NCI-H2107 (cell line): ENCODE measurements at places on chromosomes 3 and 15.
A peak's percentile ranks its signal among the peaks of the same experiment; 100 is the strongest.

GRCh38 chr3:30169487-30169886 is 436.9 kb upstream of the TGFBR2 start:
- no peak for DNase-seq

- DNase-seq = no peak
Observed at GRCh38 chr3:52291508-52292181, 4.0 kb downstream of the GLYCTK start.

- DNase-seq = no peak
Observed at GRCh38 chr3:124510290-124510689, 220.0 kb upstream of the UMPS start.

- DNase-seq = no peak
Observed at GRCh38 chr3:99783011-99783573, 34.6 kb upstream of the CMSS1 start.

GRCh38 chr15:58987036-58987435 is 427 bp upstream of the RNF111 start:
- DNase-seq = no peak

DNA sequence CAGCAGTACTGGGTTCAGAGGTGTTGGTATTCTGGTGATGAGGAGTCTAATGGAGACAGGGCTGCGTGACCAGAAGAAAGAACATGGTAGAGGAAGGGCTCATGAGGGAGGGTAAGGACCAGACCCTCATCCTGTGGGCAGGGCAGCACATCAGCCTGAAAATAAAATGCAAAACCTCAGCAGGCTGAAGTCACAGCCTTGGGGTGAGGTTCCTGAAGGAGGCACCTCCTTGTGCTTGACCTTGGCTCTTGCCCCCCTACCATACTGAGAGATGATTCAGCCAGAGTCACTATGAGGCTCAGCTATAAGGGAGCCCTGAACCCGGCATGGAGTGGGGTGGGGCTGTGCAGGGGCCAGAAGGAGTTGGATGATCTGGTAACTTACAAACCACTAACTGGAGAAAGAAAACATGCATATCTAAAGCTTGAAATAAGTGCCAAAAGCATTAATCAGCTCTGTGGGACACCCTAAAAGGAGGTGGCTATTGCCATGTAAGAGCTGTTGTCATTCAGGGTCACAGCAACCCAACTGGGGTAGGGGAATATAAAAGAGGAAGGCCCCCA is 60.2 kb downstream of the CORO2B start:
- no peak for DNase-seq

- peak; percentile 41 for DNase-seq
Observed at GRCh38 chr3:141796081-141796888, 33.1 kb downstream of the GRK7 start.

DNA sequence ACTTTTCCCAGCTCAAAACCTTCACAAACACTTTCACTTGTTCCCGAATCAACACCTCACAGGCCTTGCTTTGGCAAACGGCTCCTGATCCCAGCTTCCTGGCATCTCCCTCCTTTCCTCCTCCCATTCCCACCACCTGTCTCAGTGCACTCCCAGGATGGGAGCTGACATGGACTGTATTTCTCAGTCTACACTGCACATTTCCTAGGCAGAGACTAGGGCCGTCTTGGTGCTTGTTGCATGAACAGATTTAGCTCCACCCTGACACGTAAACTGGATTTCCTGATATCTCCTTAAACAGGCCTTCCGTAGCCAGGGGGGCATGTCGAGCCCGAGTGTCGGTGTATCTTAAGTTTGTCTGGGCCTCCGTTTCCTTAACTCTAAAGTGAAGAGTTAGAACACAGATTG is 790 bp upstream of the WHAMM start:
- DNase-seq = no peak

GRCh38 chr3:71563827-71564226 is 19.7 kb downstream of the FOXP1 start:
- DNase-seq = no peak

- no peak for DNase-seq
Observed at GRCh38 chr3:43870120-43870519, 179.4 kb downstream of the ABHD5 start.

DNA sequence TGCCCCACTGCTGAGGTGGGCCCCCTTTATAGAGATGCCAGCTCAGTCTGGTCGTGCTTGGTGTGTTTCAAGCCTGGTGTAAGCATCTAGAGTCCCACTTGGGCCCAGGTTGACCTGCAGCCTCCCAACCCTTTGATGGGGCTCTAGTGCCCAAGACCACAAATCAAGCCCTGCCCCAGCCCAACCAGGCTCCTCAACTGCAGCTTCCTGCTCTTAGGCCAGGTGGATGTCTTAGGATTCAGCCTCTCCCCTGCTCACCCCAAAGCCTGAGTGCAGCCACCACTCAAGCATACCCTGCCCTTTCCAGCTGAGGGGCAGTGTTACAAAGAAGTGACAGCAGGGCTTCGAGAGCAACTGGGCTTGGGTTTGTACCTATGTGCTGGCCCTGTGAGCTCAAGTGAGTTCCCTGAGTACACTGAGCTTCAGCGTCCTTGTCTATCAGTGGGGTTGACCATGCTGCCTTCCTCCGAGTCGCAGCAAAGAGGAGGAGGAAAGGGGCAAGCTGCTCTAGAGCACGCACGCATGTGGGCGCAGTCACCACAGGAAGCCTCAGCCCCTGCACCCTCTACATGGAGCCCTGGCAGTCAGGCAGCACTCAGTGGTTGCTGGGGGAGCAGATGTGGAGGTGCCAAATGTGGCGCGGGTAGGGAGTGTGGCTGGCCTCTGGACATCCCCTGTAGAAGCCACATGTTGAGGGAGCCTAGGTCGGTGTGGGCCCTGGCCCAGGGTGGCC is 120.7 kb downstream of the EEFSEC start:
- no peak for DNase-seq
